Activated T-helper 1 cell treated with anti-CD3 and anti-CD28 coated beads, Interleukin-12 subunit alpha, Interleukin-12 subunit beta, Interleukin-2, Interleukin-4 antibody, amounts not matched to agents 30 ng/mL and 10 ng/mL and 1 ng/mL, durations not matched to agents 14 hours and 24 hours and 36 hours (primary cell): ENCODE measurements at places on chromosomes 5 and 9.

GRCh38 chr5:110297152-110297670 is 429.3 kb downstream of the TMEM232 start:
- DNase-seq: no peak

- DNase-seq: no peak
Measured at GRCh38 chr5:17415321-17415758, 82.7 kb upstream of the TAF11L2 start.

- no peak for DNase-seq
Measured at GRCh38 chr5:181061645-181062044, 21.6 kb downstream of the BTNL9 start.

- DNase-seq: no peak
Measured at GRCh38 chr5:60184606-60185005, 291.1 kb upstream of the PDE4D start.

DNA sequence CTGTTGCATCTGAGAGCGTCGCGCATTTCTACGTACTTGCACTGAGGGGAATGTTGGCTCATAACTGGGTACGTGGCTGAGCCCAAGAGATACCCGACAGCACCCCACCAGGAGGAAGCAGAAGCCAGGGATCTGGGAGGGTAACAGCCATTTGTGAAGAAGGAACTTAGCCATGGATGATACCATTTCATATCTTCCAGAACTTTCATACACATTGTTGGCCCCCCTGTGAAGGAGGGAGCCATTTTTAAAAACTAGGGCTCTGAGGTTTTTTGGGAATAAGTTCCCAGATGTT is 101.4 kb upstream of the SLC44A1 start:
- DNase-seq: no peak

DNA sequence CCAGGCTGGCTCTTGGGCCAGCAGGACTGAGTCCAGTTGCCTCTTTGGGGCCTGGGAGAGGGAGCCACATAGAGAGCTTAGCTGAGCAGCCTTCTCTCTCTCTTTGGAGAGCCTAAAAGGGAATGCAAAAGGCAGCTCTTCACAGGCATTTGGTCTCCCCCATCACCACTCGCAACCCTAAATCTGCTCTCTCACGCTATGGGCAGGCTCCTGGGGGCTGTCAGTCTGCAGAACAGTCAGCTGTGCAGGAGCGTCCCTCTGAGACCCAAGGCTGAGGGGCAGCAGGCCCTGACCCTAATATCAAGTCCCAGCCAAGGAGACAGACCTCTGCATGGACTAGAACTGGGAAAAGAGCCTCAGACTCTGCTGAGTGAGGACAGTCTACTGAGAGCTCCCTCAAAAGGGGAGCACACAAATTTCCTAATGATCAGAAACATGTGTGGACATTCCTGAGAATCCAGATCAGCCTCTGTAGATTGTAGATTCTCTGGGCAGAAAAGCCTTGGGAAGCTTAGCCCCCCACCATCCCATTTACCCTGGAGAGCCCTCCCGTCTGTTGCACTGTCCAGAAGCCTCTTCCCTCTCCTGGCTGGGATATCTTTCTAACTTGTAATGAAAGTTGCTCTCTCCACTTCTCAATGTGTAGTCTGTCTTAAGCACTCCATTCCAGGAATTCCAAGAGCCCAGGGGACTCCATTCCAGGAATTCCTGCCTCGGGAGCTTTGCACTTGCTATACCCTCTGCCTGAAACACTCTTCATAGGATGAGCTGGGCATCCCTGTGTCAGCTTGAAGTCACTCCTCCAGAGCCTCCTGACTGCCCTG is 79.4 kb downstream of the FAM114A2 start:
- no peak for DNase-seq

DNA sequence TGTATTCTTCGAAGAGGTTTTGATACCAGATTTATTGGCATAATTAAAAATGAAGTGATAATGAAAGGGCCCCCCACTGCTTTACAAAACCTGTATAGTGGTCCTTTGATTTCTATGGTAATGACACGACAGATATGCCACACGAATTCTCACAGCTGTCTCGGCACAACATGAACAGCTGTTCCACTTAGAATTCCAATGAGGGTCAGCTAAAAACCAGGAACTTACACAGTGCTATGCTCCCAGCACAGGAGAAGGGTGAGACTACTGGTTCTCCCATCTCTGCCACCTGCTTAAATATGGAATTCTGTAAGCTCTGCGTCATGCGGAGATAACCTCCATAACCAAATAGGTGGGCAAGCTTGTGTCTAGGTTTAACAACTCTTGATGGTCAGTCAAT is 183.0 kb upstream of the EFNA5 start:
- no peak for DNase-seq

DNA sequence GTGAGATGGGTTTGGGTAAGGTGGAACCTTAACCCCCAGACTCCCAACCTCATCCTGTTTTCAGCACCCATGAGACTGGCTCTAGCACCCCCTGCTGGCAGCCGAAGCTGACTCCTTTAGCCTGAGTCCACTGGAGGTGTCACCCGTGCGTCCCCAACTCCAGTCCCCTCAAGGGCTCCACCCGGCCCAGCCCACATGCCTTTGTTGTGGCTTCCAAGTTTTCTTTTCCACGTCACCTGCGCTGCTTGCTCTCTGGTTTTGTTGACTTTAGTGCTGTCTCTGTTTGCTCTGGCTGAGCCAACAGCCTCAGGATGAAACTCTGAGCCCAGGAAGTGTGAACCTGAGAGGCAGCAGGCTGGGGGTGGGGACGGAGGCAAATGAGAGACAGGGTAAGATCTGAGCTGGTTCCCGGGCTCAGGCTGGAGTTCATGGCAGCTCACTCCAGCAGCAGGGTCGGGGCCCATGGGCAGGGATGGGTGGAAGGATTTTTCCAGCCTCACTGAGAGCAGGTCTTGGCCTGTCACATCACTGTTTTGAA is 13.2 kb upstream of the AQP7 start:
- peak; percentile 91 for DNase-seq

DNA sequence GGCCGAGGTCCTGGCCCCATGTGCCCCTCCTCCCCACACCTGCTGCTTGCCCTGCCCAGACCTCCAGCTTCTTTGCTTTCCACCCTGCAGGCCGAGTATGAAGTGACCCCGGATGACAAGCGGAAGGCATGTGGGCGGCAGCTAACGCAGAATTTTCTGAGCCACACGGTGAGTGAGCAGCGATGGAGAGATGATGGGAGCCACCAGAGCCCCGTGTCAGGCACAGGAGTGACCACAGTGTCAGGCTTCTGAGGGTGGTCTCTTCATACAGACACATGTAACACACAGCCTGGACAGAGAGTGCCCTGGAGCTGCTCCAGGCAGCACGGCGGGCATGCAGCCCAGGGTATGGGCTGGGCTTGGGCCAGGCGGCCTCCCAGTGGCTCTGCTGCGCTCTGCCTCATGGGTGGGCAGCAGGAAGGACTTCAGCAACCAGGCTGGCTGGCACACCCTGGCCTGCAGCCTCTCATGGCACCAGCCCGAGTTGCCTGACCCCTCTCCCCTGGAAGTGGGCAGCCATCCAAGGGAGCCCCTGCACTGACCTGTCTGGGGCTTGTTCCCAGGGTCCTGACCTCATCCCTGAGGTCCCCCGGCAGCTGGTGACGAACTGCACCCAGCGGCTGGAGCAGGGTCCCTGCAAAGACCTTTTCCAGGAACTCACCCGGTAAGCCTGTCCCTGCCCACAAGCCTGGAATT is 5.8 kb downstream of the GRK6 start:
- DNase-seq: no peak

- DNase-seq: no peak
Measured at GRCh38 chr5:147852365-147852764, 20.9 kb upstream of the SPINK1 start.

- no peak for DNase-seq
Measured at GRCh38 chr5:59557572-59557971, 336.0 kb downstream of the PDE4D start.

GRCh38 chr5:91361790-91362189 is 21.3 kb downstream of the ARRDC3 start:
- no peak for DNase-seq

- DNase-seq: no peak
Measured at GRCh38 chr9:37002413-37003217, 31.5 kb downstream of the PAX5 start.

DNA sequence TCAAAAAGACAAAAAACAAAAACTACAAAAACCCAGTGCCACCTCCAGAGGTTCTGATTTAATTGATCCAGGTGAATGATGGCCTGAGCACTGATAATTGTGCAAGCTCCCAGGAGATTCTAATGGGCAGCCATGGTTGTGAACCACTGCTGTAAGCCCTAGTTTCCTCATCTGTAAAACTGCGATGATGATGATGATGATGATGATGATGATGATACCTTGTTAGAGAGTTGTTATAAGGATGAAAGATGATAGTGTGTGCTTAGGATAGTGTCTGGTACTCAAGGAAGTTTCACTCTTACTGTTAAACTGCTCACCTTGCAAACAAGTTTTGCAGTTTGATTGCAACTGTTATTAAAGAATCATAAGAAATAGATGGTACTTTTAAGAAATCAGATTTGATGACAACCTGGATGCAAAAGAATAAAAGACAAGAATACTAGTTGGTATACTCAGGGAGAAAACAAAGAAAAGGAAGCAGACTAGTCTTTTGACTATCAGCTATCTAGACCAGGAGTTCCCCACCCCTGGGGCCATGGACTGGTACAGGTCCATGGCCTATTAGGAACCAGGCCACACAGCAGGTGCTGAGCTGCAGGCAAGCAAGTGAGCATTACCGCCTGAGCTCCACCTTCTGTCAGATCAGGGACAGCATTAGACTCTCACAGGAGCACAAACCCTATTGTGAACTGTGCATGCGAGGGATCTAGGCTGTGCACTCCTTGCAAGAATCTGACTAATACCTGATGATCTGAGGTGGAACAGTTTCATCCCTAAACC is 98.0 kb downstream of the OR2K2 start:
- no peak for DNase-seq

DNA sequence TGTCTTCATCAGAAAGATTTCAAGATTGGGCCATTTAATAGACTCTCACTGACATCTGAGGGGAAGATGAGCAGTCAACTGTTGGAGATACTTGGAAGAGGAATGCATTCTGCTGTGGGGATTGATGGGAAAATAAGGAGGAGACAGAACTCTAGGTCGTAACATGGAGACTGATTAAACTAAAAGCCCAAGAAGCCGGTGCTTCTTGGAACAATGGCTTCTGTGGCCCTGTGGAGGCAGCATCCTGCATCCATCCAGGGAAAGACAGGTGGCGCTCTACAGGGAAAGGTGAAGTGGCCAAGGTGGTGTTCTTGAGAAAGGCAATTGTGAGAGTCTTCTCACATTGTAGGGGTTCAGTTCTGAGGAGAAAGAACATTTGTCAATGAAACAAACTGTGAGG is 31.3 kb downstream of the ZFAND5 start:
- DNase-seq: no peak

DNA sequence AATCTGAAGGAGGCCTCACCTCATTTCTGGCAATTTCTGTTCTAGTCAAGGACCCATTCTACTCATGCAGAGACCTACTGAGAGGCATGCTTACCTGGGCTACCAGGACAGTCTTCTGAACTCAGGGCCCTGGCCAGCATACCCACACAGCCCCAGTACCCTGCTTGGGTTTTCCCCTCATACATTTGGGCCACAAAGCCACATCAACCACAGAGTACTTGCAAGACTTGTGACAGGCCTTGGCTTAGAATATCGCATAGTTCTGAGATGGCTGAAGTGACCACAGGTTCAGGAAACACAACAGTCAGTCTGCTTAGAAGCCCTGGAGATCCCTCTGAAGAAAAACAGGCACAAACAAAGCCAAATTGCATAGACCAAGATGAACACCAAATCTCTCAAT is 758.8 kb upstream of the CDH9 start:
- DNase-seq: no peak

- DNase-seq: no peak
Measured at GRCh38 chr5:154109416-154110106, 70.8 kb downstream of the MFAP3 start.

DNA sequence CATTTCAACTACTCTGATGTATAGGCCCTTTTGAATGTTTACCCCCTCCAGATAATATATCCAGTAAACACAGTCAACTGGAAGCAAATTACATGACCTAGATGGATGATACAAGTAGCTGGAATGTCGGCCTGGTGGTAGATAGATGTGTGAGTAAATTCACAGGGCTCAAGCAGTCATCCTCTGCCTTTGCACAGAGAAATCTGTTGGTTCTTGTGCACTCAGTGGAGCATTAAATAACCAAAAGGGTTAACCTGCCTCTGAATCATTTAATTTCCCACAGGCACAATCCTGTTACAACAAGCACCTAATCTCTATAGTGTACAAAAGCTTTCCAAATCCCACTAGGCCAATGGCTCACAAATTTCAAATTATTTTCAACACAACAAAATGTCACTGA is 668.3 kb downstream of the DNAH5 start:
- no peak for DNase-seq

DNA sequence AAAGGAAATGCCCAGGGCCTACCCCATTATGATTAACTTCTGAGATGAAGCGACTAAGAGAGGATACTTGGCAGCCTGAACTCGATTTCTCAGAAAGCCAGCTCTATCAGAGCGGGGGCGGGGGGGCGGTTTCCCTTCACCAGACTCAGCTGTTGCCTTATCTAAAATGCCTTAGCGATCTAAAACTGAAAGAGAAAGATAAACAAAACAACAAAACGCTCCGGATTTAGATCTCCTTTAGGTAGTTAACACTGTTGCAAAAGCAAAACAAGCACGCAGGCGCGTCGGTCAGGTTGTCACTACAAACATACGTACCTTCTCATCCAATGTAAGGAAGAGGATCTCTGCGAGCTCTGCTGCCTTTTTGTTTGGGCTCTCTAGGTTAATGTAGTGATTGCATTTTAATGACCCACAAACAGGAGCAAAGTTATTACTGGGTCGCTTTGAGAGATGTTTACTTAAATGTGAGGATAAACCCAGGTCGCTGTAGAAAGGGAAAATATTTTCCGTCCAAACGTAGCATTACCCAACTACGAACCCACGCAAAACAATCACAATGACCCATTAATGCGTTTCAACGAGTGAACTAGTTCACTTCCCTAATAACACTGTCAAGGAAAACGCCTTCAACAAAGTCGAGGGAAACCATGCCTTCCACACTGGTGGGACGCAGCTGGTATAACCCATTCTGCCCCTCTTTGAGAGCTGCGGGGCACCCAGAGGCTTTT is 982 bp downstream of the EPB41L4A start:
- peak; percentile 44 for DNase-seq

DNA sequence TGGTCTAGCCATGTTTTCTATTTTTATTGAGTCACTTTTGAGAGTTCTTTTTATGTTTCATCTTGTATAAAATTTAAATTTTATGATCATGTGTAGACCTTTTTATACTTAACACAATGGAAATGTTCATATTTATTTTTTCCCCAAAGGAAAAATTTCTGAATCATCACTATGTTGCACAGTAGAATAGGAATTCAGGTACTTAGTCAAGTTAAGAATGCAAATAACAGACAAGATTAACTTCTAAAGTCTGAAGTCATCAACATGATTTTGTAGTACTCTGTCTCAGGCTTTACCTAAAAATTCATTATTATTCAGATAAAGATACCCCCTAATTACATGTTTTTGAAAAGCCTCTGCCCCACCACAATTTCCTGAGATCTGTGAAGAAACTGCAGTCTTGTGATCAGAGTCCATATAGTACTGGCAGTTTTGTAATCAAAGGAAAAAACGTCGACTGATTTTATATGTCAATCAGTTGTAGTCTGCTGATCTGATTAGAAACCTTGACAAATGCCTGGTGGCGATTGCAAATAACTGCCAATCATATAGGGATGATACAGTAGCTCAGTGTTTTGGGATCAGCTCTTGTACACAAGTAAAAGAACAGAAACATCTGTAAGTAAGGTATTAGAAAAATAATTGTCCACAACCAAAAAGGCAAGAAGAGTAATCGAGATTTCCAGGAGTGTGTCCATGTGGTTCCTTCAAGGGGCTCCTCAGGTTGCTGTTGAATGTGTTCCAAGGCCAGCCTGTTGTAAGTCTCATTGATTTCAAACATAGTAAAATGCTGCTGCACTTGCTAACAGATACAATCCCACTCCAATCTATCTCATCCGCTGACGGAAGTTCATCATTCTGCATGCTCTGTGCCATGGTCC is 352.4 kb downstream of the ARRDC3 start:
- DNase-seq: no peak
